ENCODE measurements at places on chromosomes 3 and 15.

DNA sequence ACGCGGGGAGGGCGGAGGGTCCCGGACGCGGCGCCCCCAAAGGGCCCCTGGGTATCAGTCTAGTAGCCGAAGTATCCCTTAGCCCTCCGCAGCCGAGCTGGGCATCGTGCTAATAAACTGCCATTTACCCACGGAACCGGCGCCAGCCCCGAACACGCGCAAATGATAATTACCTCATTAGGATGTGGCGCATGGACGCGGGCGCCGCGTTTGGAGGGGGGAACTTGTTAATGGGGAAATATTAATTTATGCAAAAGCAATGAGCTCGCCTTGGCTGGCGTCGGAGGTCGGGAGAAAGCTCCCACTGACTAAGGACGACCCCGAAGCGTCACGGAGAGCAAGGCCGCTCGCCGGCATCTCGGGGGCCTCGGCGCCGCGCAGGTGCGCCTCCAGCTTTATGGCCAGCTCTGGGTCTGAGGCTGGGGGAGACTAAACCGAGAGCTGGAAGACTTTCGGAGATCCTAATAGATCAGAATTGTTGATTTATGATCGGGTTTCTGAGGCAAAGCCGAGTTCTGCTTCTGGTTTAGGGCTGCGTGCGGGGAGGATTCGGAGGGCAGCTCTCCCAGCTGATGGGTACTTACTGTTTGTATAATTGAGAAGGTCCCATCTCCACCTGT, 474 bp upstream of the FEZF2 start:
- no peak for DNase-seq

DNA sequence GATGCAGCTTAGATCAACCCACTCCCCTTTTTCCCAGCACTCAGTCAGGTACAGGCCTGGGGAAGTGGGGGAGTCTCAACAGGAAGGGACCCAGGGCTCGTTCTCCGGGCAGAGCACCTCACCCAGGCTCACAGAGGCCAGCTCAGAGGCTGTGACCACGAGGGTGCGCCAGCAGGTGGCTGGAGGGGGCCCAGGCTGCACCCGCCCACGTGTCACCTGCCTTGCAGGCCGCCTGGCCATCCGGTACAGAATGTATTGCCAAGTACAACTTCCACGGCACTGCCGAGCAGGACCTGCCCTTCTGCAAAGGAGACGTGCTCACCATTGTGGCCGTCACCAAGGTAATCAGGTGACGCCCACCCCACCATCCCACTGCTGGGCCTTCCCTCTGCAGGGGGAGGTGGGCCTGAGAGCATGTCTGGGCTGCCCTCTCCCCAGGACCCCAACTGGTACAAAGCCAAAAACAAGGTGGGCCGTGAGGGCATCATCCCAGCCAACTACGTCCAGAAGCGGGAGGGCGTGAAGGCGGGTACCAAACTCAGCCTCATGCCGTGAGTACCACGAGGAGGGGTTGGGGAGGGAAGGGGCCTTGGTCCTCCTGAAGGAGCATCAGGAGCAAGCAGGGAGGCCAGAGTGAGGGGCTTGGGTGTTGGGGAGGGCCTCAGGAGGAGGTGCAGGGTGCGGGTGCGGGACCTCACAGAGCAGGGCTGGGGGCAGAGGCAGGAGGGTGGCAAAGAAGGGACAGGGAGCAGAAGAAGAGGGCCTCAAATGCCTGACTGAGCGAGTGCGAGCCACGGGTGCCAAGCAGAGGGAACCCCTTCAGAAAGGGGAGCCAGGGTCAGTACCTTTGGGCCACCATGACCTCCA, 14.0 kb upstream of the LMAN1L start:
- no peak for DNase-seq

GRCh38 chr15:31058236-31058962, 43.1 kb downstream of the TRPM1 start:
- no peak for DNase-seq

GRCh38 chr15:43550527-43551363, 33.3 kb downstream of the MAP1A start:
- DNase-seq = no peak

DNA sequence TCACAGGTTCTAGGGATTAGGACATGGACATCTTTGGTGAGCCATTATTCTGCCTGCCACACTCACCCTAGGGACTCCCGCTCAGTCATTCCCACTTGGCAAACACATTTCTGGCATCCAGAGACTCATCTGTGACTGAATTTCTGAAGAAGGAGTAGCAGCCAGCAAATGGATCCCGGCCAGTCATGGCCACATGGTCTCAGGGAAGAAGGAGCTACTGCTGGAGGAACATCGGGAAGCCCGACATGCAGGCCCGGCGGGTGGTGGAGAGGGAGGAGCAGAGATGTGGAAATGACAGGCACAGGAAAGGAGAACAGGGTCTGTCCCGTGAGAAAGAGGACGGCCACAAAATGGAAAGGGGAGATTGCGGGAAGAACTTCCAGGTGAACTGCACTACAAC, 65.4 kb downstream of the SEMA5B start:
- no peak for DNase-seq

GRCh38 chr3:10575601-10576160, 70.3 kb upstream of the ATP2B2 start:
- DNase-seq = no peak

GRCh38 chr15:101063891-101064794, 145.0 kb downstream of the LRRK1 start:
- DNase-seq = no peak

- no peak for DNase-seq
Observed at GRCh38 chr3:8621872-8622271, 22.7 kb downstream of the SSUH2 start.

DNA sequence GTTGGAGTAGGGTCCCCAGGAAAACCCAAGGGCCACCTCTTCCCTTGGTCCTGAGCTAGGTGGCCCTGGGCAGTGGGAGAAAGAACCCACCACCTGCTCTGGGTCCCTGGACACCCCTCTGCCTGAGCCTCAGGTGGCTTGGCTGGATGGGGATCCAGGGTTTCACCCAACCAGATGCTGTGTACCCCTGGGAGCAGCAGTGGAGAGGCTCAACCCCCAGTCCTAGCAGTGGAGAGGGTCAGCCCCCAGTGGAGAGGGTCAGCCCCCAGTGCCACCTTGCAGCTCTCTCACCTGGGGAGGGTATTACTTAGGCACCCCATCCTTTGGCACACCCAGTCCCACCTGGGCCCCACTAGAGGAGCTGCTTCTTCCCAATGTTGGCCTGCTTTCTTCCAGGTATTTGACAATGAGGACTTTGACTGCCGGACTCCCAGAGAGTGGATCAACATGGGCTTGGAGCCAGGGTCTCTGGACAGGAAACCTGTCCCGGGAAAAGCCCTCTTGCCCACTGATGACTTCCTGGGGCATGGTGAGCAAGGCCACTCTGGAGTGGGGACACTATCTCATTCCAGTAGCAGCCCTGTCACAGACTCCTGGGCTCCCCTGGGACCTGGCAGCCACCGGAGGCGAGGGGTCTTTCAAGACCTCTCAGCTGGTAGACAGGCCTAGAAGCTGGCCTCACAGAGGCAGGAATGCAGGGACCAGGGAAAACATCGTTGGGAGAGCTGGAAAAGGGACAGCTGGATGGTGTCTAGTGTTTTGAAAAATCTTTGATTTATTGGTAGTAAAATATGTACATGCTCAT, 11.6 kb downstream of the DNAH1 start:
- no peak for DNase-seq

DNA sequence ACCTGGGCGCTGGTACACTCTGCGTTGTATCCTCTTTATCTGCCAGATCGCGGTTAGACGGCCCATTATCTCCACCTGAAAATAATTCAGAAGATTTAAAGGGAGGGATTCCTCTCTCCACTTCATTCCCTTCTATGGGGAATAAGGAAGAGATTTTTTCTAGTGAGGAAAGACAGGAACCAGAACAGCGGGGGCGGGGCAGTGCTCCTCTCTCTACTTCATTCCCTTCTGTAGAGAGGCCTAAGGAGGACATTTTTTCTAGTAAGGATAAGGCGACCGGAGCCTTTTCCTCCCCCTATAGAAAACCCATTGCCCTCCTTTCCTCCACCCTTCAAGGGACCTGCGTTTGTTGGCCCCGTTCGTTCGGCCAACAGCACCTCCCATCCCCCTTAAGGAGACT, 8.3 kb upstream of the LIPH start:
- DNase-seq = no peak

GRCh38 chr15:25501828-25502446, 63.1 kb upstream of the UBE3A start:
- DNase-seq = no peak

GRCh38 chr15:66751579-66751978, 49.5 kb downstream of the SMAD6 start:
- DNase-seq = no peak

GRCh38 chr3:141876891-141877621, 613 bp downstream of the ATP1B3 start:
- peak; percentile 61 for DNase-seq

DNA sequence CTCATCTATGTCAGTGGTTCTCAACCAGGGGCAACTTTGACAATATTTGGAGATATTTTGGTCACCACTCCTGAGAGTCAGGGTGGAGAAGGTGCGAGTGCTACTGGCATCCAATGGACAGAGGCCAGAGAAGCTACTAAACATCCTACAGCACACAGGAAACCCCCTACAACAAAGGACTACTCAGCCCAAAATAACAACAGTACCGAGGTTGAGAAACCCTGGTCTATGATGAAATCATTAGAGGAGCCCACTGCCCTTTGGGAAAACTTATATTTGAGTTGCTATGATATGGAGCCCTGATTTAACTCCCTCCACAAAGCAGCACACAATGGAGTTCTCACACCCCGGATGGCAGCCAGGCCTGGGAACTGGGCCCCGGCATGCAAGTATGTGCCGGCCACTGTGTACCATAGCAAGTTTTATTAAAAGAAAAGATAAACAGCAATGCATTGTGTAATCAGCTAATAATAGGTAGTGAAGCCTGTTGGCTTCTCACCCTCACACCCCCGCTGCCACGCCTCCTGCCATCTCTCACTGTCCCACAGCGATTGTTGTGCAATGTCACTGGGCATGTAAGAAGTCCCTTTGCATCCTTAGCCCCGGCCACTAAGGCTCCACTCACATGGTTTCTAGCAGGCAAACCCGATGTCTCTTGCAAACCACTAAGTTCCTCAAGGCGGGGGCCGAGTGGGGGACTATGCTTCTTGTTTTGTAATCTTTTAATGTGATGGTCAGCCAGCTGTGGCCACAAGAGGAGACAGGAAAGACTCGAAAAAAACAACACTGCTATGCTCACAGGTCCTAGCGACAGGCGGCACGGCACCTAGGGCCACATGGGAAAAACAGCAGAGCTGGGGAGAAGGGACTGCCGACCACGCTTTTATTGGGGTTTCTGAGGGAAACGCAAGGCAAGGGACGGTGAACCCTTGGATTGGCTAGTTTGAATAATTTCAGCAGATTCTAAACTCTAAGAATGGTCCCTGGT, 110.0 kb downstream of the AQP9 start:
- peak; percentile 6 for DNase-seq

DNA sequence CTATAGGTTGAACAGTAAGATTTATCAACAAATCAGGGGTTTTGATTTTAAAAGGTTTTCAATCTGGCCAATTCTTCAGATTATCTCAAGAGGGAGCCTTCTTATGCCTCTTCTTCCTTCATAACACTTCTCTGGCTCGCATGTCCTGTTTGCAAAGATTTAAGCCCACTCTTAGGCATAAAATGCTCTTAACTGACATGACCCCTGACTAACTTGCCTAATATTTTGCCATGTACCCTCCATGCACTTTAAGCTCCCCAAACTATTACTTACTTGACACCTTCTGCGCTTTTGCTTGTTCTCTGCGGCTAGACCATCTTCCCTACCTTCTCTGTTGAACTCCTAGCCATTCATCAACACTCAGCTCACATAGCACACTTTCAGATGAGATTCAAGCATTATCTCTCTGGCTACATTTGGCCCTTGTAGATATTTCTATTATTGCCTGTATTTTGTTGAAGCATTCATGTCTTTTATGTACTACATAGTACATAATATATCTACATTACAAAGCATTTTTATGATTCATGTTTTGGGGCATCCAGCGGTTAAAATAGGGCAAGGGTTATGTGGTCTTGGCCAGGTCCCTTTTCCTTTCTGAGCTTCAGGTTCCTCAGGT, 1.0 kb upstream of the ARIH1 start:
- peak; percentile 27 for DNase-seq

DNA sequence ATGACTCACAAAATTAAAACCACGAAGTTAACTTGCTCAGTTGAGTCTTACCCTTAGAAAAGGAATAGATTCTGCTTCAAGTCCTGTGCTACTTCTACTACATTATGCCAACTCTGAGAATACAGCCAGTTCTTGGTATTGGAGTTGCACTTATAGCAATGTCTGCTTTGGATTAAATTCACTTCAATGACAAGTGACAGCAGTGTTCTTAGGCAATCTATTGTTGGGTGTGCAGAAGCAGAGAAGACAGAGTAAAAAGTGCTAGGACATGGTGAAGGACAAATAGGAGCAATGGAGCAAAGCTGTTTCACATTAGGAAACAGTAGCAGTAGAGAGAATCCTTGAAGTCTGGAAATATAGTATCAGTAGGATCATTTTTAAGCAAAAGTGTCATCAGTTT, 713.1 kb downstream of the SI start:
- DNase-seq = no peak

- DNase-seq = no peak
Observed at GRCh38 chr15:58546066-58546591, 114.3 kb downstream of the LIPC start.

DNA sequence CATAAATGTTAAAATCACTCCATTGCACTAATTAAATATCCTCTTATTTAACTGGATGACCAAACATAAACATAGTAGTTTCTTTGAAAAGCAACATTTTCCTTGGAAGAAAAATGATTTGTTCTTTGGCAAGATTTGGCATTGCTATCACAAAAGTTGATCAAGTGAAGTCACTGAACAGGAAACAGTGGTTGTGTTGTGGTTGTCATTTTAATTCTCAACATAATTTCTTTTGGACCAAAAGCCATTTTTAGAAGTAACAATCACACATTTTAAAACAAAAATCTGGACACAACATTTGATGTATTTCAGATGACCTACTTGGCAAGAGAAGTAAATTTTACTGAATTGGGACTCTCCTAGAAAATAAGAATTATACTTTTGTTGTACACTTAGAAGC, 872.3 kb downstream of the ROBO1 start:
- no peak for DNase-seq

DNA sequence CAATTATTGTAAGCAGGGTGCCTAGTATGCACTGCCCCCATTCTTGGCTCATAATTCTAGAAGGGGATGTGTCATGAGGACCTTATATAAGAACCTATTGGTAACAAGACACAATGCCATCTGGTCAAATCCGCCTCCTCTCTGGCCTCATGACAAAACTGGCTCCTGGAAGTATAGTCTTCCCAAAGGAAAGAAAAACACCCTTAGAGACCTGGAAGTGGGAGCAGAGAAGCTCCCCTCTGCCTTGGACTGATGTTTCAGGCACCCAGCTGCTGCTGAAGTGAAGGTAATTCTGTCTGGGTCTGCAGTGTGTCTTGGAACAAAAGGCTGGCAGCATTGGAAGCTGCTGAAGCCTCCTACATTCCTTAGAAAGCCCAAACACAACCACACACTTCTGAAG, 107.2 kb upstream of the CLSTN2 start:
- DNase-seq = no peak

All from CD4-positive, alpha-beta T cell treated with Interleukin-1 beta for 1 hour (primary cell).